Muscle of arm (tissue), 14 donors: ENCODE measurements at places on chromosomes 5 and 9. TPM values are rescaled to one million over a fixed set of nuclear protein-coding genes. Genes with fewer than 3 reads are reported as not detected.

The PIP5K1B gene
- polyA plus RNA-seq, result 3.4 TPM

The TMEFF1 gene
- 1.3 TPM for polyA plus RNA-seq

- DNase-seq, result no peak
These were observed 614.7 kb downstream of the CSNK1G3 start for GRCh38 chr5:124126504-124127217.

The RANBP17 gene
- polyA plus RNA-seq, result not detected

GRCh38 chr5:322281-322941 is 897 bp downstream of the AHRR start:
- no peak for DNase-seq

DNA sequence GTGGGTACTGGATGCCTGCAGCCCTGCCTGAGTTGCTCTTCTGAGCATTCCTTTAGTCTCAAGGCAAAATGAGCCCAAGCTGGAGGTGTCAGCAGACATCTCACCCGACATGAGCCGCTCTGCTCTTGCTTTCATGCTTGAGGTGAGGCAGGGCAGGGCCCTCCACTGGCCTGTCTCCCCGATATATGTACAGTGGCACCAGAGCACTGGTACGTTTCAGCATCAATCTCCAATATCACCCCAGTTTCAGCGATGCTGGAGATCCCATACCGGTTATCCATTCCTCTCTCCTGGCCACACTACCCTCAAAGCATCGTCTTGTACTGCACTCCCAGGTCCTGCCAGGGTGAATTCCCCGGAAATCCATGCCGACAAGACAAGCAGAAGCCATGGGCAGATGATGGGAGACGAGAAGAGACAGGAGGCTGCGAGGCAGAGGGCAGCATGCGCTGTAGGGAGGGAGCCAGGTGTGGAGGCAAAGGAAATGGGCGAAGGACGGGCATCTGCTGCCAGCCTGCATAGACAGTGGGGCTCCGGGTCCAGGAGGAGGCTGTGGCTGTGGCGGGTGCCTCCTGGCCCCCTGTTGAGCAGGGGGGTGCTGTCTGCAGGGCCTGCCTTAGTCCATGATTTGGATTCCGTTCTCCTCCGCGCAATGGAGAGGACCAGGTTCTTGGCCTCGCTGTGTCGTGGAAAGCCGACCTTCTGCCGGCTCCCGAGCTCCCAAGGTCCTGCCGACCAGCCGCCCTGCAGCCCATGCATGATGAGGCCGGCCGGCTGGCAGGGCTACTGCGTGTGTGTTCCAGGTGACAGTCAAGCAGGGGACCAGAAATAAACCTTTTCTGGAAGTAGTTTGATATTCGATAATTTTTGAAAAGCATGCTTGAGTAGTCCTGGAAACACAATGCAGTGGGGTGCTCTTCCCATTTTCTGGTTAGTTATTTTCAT is 152.2 kb upstream of the IRX2 start:
- no peak for DNase-seq

DNA sequence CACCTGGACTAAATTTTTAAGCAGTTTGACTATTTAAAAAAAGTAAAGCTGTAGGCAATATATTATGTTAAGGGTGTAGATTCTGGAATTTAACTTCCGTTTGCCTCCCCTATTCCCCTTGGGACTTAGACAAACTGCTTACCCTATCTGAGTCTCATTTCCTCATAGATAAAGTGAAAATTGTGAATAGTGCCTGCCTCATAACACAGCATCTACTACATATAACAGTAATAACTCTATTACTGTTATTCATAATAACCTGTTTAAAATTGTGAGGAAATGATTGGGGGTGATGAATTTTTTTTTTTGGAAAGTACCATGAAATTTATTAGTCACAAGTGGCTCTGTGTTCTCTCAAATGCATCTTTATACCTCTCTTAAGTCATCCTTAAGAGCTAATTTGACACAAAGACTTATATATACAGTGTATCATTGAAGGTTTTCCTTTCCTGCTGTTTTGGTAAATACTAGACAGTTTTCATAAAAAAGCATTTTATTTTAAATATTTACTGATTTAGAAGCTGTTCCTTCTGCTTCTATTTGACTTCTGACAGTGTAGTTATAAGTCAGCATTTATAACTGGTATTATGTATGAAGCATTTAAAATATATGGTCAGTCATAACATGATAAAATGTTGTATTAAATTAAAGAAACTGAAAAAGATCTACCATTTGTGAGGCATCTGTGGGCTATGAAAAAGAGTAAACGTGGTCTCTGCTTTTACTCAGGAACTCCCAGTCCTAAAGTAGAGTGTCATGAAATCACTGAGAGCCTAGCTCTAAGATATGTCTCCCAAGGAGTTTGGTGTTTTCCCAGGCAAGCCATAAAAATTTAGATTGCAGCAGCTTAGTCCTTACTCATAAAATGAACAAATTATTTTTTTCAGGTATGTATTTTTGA is 46.4 kb downstream of the MCCC2 start:
- no peak for DNase-seq

GRCh38 chr5:128537221-128537999 is 635 bp downstream of the FBN2 start:
- DNase-seq, result peak; percentile 63

The SMIM33 gene
- polyA plus RNA-seq, result not detected

The NR4A3 gene
- 2.1 TPM for polyA plus RNA-seq

DNA sequence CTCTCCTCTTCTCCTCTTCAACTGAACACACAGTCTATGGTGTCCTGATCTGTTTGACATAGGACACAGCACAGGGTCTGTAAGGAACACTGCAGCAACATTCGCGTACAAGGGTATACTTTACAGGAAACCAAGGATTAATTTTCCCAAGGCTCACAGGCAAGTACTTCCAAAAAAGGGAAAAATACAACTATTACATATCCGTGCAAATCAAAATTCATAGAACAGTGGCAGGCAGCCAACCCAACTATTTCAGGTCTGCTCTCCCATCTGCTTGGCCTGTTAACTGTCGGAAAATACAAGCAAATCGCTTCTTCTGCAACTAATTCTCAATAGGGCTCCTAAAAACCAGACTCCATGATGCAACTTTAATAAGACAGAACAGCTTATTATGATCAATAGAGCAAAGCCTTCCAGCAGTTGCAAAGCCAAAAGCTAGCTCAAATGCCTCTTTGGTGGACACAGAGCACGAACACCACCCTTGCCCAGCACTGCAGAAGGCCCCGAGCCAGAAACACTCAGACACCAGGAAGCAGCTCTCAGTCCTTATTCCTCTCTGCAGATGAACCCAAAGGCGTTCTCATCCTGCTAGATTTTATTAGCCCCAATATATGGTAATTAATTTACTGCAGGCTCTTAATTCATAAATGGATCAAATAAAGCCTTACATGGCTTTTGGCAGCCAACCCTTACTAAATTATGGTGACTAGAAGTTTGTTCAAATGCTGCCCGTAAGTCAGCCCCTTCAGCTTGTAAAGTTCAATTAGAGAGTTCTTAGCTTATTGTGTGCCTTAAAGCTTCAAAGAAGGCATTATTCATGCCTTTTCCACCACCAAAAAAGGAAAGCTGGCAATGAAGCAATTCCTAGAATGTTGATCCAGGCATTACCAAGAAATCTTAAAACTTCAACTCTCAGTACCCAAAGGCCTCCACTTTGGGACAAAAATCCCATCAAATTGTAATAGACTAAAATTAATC is 68.8 kb downstream of the ZNF608 start:
- DNase-seq, result peak; percentile 88

- DNase-seq, result no peak
These were observed 29.7 kb downstream of the MEGF10 start for GRCh38 chr5:127320032-127320965.

DNA sequence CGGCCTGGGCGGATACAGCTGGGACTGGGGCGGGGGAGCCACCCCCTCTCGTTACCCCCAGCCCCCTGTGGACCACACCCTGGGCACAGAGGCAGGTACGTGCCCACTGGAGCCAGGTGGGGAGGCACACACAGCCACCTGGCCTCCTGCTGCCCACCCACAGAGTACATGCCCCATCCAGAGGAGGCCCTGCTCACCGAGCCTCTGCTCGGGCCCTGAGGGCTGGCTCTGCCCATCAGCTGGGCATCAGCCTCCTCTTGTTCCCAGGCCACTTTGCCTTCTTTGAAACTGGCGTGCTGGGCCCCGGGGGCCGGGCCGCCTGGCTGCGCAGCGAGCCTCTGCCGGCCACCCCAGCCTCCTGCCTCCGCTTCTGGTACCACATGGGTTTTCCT is 6.3 kb downstream of the MAMDC4 start:
- DNase-seq, result no peak

DNA sequence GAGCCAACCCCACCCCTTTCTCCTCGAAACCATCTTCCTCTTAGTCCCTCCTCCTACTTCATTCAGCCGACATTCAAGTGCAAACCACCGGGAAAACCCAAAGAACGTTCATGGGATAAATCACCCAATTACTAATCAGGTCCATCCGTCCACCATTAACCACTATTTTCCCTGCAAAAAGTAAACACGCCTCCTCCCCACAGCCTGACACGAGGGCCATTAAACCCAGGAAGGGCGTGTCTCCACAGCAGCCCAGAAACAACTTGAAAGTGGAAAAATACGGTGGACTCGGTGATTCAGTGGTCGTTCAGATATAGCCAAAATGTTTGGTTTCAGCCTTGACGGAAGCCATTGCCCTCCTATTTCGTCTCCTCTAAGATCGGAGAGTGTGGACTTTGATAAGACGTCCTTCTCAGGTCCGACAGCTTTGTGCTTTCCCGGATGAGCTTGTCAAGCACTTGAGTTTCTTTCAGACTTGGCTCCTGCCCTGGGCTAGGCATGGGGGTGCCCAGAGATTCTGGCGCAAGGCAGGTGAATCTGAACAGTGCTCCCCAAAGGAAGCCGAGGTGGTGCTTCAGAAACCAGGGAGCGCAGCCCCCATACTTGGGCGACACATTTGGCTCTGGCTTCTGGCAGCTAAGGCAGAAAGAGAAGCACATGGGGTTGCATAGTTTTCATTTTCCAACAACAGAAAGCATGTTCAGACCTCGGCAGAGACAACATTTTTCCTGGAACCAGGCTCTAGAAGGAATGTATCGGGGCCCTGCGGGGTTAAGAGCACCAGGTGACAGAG is 56.6 kb downstream of the SMIM23 start:
- no peak for DNase-seq

GRCh38 chr5:59380350-59380951 is 513.1 kb downstream of the PDE4D start:
- DNase-seq, result peak; percentile 57

The RARS1 gene
- polyA plus RNA-seq, result 61.7 TPM

The LCN9 gene
- not detected for polyA plus RNA-seq

The LECT2 gene
- polyA plus RNA-seq, result not detected

DNA sequence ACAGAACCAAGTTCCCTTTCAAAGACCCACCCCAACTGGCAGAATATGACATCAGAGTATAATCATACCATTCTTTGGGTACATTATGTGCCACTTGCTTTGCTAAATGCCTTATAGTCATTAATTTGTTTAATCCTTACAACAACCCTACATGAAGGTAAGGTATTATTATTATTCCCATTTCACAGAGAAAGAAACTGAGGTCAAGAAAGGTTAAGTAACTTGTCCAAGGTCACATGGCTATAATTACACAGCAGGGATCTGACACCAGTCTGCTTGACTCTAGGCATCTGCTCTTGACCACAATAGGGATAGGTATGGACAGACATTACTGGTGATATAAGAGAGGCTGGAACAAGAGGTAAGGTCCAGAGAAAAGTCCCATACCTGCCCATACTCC is 1.2 kb downstream of the FCHSD1 start:
- no peak for DNase-seq

DNA sequence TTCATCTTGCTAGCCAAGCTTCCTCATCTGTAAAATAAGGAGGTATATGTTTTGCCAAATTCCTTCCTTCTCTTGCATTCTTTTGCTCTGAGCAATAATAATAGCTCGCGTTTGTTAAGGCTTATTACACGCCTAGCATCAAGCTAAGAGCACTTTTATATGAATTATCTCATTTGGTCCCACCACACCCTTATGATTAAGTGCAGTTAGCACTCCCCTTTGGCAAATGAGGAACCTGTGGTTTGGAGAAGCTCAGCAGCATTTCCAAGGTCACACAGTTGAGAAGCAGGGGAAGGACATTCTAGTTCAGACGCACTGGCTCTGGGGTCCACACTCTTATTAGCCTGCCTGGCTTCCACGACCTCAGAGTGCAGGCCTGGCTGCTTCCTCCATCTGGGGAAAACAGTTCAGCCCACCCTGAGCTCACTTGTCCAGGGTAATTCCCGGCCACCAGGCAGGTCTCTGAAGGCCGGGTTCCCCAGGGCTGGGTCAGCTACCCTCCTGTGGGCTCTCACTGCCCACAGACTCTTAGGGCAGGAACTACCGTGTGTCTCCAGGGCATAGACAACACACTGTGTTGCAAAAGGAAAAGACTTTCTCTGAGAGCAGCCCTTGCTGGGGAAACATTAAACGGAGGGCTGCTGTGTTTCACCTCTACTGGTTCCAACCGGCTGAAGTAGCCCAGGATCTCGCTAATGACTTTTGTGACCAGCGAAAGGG is 9.9 kb upstream of the FBP1 start:
- no peak for DNase-seq

DNA sequence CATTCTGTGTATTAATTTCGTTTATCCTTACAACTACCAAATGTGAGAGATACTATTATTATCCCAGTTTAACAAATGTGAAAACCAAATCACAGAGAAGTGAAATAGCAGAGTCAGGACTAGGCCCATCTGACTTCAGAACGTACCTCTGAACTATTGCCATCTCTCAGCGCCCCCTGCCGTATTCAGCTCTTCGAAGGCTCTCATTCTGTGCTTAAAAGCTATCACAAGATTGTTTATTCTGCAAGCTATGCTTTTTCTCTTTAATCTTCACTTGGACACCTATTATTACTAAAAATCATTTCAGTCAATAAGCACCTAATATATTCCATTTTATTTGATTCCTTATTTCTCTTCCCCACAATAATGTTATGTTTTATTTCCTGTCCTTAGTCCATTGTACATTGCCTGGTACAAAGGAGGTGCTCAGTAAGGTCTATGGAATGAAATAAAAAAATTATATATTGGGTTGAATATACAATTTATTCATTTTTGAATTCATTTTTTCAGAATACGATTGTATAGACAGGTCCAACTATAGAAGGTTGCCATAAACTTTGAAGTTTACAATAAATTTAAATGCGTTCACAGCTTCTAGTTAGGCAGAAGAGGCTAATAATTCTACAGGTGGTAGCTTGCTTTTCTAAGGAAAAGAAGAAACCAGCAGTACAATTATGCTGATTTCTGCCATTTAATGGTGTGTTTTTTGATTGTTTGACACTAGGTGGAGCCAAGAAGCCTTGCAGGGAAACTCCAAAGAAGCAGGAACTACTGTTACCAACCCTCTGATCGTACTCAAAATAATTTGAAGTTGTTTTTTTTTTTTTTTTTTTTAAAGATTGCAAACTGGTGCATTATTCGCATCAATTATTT is 202.2 kb upstream of the DMRTA1 start:
- peak; percentile 5 for DNase-seq

- DNase-seq, result no peak
These were observed 127.2 kb downstream of the CTNND2 start for GRCh38 chr5:11777096-11777495.

The ABLIM3 gene
- not detected for polyA plus RNA-seq

GRCh38 chr5:138843316-138844124 is 31.6 kb downstream of the LRRTM2 start:
- no peak for DNase-seq

- DNase-seq, result no peak
These were observed 10.0 kb upstream of the AGPAT2 start for GRCh38 chr9:136697146-136697820.

The NPDC1 gene
- polyA plus RNA-seq, result 26.6 TPM
